ENCODE measurements at places on chromosomes 2 and 18.

DNA sequence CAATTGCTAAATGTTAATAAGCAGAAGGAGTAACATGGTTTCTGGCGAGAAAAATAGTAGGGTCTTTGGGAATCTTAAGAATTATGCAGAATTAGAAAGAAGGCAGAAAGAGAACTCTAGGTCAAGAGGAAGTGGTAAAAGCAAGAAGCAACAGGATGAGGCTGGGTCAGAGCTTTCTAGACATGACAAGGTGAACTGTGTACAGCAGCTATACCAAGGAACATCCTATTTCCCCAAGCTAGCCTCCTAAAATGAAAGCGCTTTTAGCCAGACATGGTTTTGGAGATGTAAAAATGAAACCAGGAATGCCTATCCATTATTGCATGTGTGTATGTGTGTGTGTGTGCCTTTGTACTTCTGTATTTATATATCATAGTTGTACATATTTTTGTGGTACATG lies 42.3 kb upstream of the STAT1 start:
- no peak for DNase-seq

DNA sequence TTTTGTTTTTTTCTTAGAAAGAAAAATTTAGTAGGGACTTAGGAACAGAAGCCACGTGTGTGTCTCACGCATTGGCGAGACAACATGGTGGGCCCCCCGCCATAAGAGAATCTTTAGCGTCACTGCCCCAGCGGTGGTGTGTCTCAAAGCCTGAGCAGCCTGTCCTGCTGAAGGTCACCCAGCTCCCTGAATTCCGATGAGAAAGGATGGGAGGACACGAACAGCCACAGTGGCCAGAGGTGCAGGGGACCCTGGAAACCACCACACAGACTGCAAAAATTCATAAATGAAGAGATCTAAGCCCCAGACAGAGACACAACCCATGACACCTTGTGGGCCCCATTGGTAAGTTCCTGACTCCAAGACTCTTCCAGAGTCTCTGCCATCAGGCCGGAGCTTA lies 266.1 kb upstream of the RAB6C start:
- no peak for DNase-seq

- no peak for DNase-seq
Measured at GRCh38 chr18:10688766-10689165, 162.9 kb downstream of the NAPG start.

DNA sequence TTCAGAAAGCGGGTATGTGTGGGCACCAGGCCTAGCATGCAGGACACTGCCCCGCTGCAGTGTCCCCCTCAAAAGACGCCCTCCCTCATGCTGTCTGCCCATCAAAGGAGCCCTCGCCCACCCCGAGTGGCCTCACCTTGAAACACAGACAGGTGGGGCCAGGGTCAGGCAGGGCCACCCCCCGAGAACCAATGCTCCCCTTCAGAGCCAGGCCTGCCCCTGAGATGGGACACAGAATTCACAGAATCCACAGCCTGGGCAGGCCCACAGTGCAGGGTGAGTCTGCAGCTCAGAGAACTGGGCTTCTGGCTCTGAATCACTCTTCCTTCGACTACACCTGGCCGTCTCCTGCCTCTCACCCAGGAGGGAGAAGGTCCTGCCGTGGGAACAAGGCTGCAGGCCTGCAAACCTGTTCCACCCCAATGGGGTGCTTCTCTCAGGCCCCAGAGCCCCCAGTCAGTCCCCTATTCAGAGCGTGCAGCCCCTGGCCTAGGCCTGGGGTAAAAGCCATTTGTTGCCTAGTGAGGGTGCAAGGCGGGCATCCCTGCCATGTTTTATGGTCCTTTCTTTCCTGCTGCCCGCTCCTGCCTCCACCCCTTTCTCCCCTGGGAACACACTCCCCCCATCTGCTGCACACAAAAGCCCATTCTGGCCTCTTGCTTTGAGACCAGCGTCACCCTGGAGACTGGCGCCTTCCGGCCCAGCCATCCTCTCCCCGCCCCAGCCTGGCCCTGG lies 11.3 kb upstream of the ARHGEF4 start:
- DNase-seq, result peak; percentile 43

GRCh38 chr2:143451642-143452281 lies 322.5 kb downstream of the ARHGAP15 start:
- DNase-seq, result no peak

- no peak for DNase-seq
Measured at GRCh38 chr2:46885376-46885775, 30.2 kb downstream of the MCFD2 start.

DNA sequence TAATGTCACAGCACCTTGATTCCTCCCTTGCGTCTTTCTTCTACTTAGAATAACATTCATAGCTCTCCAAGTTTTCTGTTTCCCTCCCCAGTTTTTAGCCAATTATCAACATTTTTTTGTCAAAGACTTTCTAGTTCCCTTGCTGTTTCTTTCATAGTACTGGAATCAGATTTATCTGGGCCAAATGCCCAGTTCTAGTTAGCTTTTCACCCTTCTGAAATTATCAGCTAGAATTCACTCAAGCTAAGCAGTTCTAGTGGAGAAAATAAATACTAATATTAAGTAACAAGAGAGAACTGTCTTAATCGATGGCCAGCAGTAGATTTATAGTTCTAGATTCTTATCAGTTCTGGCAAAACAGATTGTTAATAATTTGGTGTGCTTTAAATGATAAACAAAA lies 36.2 kb downstream of the EFEMP1 start:
- no peak for DNase-seq

DNA sequence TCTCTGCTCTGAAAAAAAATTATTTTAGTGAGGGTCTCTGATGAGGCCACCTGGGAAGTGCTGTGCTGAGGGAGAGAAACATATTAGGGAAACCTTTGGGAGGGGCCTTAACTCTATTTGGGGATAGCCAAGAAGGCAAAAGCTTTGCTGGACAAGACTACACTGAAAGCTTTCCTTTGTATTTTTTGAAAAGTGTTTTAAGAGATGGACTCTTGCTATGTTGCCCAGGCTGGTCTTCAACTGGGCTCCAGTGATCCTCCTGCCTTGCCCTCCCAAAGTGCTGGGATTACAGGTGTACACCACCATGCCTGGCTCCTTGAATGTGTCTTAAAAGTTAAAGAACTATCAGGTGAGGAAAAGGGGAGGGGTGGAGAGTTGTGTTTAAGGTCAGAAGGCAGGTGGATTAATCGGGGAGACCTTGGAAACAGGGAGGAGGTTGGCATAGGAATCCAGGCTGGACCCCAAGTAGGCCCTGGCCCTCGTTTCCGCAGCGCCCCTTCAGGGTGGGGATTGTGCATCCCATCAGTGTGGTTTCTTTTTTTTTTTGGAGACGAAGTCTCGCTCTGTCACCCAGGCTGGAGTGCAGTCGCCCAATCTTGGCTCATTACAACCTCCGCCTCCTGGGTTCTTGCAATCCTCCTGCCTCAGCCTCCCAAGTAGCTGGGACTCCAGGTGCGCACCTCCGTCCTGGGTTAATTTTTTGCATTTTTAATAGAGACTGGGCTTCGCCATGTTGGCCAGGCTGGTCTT lies 92.1 kb downstream of the MYCN start:
- no peak for DNase-seq

DNA sequence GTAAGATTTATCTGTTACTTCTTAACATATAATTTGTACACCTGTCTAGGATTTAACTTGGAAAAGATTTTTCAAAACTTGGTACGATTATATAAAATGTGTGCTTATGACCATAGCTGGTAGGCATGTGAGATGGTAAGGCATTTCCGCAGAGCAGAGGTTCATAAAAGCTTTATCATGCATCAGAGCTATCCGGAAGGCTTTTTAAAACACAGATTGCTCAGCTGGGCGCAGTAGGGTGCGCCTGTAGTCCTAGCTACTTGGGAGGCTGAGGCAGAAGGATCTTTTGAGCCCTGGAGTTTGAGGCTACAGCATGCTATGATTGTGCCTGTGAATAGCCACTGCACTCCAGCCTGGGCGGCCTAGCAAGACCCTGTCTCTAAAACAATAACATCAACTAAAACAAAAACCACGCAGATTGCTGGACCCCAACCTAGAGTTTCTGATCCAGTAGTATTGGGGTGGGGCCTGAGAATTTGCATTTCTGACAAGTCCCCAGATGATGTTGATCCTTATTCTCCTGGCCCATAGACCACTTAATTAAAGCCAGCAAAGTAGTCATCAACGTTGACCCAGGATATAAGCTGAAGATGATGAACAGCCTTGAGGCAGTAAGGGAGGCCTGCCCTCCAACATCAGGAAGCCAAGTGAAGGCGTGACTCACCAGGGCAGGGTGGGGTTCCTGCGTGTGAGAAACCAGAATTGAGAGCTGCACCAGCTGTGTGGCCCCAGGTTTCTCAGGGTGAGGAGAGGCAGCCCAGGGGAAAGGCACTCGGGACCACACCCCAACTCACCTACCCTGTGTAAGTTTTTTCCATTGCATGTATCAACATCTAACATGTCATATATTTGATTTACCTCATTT lies 21.6 kb upstream of the SLC20A1 start:
- DNase-seq, result no peak

GRCh38 chr18:44816477-44816876 lies 135.8 kb downstream of the SETBP1 start:
- DNase-seq, result no peak

- no peak for DNase-seq
Measured at GRCh38 chr18:73593207-73593606, 554.4 kb downstream of the FBXO15 start.

GRCh38 chr18:13545514-13545913 lies 180.8 kb downstream of the FAM210A start:
- no peak for DNase-seq

- DNase-seq, result no peak
Measured at GRCh38 chr2:31384771-31385276, 29.7 kb downstream of the XDH start.

- no peak for DNase-seq
Measured at GRCh38 chr2:65658266-65658665, 225.9 kb upstream of the SPRED2 start.

DNA sequence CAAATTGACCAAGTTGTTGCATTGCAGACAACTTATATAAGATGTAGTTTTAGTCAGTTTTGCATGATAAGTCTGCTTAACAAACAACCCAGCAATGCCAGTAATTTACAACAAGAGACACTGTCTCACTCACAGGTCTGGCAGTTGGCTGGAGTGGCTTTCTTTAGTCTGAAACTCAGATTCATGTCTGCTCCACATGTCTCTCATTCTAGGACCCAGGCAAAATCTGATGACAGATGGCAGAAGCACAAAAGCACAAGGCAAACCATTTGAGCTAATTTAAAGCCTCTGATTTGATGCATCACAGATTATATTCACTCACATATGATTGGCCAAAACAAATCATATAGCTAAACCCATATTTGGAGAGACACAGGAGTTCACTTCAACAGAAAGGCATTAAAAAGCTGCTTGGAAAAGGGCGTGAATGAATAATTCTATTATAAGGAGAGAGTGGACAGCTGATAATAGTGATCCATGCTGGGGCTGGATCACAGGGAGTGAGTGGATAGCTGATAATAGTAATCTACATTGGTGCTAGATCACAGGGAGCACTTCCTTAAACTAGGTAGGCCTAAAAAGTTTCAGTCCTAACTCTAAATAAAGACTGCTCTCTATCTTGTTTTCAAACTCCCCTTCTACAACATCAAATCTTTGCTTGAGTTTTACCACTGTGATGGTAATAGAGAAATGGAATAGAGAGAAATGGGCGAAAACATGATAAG lies 593.2 kb upstream of the ZNF804A start:
- no peak for DNase-seq

DNA sequence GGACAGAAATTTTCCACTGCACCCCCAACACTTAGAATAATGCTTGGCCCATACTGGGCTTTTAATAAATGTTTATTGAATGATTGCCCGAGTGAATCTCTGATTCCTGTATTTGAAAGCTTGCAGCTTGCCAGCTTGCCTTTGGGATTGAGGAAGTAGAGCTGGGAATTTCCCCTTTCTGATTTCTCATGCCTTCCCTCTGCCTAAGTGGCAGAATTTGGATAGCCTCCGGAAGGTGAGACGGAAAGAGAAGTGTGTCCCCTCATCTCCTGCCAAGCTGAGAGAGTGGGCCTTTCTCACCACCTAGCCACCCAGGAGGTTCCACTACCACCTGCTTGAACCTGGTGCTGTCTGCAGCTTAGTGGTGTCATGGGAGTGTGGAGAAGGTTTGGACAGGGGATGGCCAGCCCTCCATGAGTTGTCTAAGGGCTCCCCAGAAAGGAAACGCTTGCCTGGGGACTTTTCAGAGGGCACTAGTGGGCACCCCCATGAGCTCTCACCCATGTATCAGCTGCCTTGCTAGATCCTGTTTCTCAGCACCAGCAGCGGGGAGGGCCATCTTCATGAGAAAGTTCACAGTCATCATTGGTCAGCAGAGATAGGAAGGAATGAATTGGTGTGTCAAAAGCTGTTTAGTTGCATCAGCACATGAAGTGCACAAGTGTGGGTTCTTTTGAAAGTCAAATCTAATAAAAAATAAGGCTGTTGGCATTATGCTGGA lies 8.6 kb upstream of the NCOA1 start:
- no peak for DNase-seq

DNA sequence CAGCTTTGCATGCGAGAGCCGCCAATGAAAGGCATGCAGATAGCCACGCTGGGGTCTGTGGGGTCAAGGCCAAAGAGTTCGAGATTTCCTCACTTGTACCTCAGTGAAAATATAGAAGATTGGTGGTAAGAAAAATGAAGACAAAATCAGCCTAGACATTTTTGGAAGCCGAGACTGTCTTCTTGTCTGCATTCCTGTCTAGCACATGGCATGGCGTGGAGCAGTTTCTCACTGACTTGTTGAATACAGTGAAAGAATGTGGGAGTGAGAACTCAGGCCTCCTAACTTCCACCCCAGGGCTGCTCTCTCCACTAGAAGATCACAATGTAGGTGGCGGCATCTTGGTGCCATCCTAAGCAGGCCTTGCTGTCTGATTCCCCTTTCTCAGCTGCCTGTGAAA lies 740.8 kb upstream of the HS6ST1 start:
- DNase-seq, result no peak

- no peak for DNase-seq
Measured at GRCh38 chr2:121803503-121803902, 48.1 kb downstream of the TSN start.

- DNase-seq, result no peak
Measured at GRCh38 chr2:84116143-84116542, 342.9 kb downstream of the SUCLG1 start.

DNA sequence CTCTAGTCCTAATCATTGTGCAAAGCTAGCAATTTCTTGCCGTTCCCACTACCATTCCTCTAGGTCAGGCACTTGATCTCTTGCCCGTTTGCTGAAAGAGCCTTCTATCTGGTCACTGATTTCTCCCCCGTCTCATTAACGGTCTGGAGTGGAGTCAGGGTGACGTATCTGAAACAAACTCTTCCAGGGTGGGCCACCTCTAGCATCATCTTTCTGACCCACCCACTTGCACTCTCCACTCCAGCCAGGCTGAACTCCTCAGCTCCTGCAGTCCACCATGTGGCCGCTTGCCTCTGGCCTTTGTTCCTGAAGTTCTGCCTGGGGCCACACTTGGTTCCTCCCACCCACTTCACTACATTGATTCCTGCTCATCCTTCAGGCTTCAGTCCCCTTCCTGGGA lies 13.3 kb downstream of the BCL2 start:
- no peak for DNase-seq

- DNase-seq, result no peak
Measured at GRCh38 chr2:104531122-104531521, 322.8 kb upstream of the POU3F3 start.

- no peak for DNase-seq
Measured at GRCh38 chr2:120503793-120504571, 158.0 kb downstream of the INHBB start.
